Upper lobe of left lung (tissue), 6 donors: ENCODE measurements at places on chromosomes 1 and 21.

DNA sequence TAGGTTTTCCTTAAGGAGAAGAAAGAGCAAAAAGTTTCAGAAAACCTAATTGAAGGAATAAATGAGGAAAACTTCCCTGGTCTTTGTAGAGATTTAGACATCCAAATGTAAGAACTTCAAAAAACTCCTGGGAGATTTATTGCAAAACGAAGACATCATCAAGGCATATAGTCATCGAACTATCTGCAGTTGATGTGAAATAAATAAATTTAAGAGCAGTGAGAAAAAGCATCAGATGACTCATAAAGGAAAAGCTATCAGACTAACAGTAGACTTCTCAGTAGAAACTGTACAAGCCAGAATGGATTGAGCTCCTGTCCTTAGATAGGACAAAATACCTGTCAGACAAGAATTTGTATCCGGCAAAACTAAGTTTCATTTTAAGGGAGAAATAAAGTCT is 569.4 kb upstream of the ADAMTS5 start:
- no peak for DNase-seq

- DNase-seq, result no peak
Measured at GRCh38 chr1:202642212-202642611, 68.0 kb downstream of the SYT2 start.

DNA sequence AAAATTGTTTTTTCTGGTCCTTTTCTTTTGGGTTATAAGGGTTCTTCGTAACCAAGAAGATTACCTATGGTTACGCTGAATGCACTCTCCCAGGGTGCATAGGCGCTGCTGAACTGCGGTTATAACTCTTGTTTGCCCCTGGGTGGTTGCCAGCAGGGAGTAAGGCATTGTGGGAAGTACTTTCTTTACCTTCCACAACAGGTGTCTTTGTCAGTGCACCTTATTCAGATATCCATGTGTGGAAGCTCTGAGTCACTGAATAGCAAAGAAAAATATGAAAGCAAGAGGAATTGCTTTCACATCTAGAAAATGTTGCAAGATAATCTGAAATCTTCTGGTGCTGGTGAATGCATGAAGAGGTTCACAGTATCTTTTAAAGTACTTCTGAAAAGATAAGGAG is 124.4 kb upstream of the CACYBP start:
- no peak for DNase-seq

- DNase-seq, result no peak
Measured at GRCh38 chr1:205595861-205596260, 36.0 kb downstream of the ELK4 start.
